ENCODE measurements at places on chromosomes 7 and 10.

DNA sequence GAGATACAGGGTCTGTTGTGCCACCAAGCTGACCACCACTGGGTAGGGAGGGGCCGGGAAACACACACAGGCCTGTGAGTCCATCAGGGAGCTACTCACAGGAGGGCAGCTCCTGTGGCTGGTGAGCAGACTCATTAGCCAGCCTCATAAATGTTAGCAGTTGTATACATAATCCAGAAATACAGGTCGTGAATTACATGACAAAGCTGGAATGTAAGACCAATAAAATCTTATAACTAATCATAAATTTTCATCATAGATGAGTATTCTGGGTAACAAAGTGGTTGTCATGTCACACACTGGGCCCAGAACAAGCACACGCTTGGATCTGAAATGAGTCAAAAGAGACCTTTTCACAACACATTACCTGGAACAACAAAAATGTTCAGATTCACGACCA, 642.6 kb upstream of the AUTS2 start:
- DNase-seq: no peak

GRCh38 chr10:73096041-73096448, 621 bp downstream of the P4HA1 start:
- peak; percentile 70 for DNase-seq

DNA sequence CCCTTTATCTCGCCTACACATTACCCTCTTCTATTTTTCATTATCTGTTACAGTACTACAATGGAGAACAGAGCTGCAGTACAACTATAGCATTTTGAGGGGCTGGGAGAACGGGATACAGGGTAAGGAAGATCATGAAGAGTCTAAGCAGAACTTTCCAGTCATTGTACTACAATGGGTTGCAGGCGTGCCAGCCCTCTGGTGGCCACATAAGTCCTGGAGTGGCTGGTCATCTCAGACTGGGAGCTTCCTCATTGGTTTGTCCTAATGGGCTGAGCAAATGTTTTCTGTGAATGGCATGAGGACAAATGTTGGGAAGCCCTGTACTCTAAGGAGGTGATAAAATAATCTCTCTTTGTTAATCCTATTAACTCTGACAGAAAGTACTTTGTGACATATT, 33.0 kb downstream of the TMEM106B start:
- no peak for DNase-seq

DNA sequence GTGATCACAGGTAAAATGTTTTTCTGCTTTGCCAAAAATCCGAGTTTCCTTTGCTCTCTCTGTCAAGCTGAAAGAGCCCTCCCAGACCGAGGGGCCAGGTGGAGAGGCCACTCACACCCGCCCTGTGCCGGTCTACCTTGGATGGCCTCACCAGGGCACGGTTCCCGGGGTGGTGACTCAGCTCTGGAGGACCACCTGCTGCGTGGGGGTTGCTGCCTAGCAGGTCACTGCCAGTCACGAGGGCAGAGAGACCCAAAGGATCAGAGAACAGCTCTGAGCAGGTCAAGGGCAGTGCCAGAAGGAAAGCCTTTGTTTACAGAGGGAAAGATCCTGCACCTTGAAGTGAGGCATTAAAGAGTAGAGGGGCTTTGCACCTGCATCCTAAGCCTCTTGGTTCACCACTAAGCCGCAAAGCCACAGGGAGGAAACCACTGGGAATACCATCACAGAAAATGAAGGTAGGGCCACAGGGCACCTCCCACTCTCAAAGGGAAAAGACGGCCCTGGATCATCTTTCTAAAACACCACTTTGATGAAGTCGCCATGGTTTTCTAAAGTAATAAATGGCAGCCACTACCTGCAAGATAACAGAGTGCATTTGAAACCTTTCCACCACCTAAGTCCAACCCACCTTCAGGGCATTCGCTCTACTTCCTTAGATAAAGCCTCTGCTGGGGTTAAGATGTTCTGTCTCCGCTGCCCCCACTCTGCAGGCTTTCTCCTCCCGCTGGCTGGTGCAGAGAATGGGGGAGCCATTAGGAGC, 160.3 kb upstream of the KLF14 start:
- no peak for DNase-seq

GRCh38 chr7:83337050-83337449, 174.4 kb upstream of the PCLO start:
- no peak for DNase-seq

DNA sequence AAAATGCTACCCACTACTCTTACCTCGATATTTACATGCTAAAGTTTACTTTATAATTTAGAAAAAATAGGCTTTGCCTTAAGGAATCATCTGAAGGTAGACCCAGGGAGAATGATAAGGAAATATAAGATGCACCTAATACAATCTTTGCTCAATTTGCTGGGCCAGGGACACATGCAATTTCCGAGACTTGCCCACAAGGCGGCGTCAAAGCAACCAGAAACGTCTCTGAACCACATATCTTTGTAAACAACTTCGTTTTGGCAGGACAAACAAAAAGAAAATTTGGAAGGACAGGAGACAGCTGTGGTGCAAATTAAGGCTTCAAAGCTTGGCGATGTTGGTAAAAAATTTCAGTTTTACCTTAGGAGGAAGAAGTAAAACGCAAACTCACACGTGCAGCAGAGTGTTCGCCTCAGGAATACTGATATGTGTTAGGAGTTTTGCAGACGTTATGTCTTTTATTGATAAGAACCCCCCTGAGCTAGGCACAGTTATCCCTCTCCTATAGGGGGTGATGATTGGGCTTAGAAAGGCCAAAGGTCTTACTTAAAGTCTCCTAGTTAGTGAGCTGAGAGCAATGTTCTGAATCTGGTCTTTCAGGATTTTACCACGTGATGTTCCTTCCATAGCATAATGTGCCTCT, 134.3 kb downstream of the PRKCQ start:
- peak; percentile 44 for DNase-seq

DNA sequence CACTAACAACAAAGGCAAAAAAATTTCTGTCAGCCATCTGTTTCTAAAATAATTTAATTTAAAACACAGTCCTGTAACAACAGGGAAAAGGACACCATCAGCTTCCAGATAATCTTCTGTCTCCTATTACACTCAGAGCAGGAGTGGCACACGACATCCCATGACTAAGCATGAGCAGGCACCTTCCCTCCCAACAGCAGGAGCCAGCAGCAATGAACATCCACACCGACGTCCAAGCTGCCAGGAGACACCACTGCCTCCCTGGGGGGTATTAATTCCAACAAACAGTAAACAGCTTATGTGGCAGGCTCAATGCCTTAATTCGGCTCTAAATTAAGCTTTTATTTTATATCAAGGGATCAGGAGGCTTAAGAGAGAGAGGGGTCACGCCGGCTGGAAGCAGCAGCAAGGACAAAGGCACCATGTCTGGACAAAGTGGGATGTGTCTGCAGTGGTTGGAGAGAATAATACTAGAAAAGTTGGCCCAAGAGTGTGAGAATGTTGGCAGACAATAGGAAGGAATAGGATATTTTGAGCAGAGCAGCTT, 45.7 kb downstream of the KIAA1549 start:
- DNase-seq: no peak

GRCh38 chr7:48173756-48174382, 2.6 kb downstream of the ABCA13 start:
- DNase-seq: no peak

DNA sequence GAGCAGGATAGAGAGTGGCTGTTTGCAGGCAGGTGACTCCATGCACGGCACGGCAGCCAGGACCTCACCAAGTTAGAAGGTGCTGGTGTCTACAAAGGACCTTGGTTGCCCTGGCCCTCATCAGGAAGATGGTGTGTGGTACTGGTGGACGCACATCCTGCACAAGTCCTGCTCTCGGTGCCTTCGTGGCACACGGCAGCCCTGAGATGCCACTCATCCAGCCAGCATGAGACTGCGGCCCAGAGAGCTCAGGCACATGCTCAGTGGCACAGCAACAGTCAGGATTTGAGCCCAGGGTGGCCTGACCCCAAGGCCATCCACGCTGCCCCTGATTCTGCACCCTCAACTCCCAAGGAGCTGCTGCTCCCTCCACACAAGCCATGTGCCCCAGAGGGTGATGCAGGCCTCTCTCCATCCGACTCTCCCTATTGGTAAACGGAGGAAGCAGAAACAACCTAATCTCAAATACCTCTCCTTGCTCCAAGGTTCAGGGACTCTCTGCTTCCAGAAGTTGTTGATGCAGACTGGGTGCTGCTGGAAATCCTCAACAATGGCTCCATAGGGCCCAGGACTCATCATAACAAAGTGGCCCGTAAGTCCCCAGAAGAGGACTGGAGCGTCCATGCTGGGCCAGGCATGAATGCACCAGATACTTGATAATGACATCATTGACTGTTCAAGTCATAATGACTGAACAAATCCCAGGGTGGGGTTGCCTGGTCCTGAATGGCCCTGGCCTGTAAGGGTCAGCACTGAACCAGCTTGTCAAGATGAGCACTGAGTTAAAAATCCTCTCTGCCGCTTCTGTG, 93.6 kb downstream of the ARHGAP22 start:
- DNase-seq: no peak

GRCh38 chr10:3538291-3538655, 246.7 kb downstream of the KLF6 start:
- no peak for DNase-seq

GRCh38 chr7:44736896-44737295, 11.8 kb upstream of the ZMIZ2 start:
- no peak for DNase-seq

- no peak for DNase-seq
Observed at GRCh38 chr7:101858437-101859385, 41.3 kb downstream of the CUX1 start.

- DNase-seq: no peak
Observed at GRCh38 chr10:28581916-28582315, 49.0 kb downstream of the WAC start.

- no peak for DNase-seq
Observed at GRCh38 chr7:31066516-31067130, 14.5 kb downstream of the ADCYAP1R1 start.

- no peak for DNase-seq
Observed at GRCh38 chr10:133364645-133365431, 7.0 kb upstream of the FUOM start.

DNA sequence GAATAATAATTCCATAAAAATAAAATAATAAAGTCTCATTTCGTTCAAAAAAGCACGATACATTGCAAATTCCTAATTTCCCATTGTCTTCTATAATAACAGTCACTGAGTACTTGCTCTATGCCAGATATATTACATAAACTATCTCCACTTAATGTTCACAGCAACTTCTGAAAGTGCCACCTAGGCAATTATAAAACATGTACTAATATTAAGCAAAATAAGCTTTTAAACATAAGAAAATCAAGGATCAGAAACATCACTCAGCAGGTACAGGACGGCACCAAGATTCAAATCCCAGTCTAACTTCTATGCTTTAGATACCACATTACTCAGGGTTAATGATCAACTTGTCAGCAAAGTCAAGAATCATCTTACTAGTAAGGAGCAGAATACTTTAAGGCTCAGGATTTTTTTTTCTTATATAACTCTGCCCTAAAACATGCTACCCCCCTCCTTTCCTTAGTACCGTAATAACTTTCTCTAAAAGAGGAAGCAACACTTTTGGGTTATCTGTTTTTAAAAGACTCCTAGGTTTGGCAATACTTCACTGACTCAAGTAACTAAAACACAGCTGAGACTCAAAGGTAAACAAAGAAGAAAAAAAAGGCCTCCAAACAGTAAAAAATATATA, 51.3 kb downstream of the USP6NL start:
- DNase-seq: no peak

GRCh38 chr10:108561649-108562048, 1361.7 kb downstream of the XPNPEP1 start:
- DNase-seq: no peak

DNA sequence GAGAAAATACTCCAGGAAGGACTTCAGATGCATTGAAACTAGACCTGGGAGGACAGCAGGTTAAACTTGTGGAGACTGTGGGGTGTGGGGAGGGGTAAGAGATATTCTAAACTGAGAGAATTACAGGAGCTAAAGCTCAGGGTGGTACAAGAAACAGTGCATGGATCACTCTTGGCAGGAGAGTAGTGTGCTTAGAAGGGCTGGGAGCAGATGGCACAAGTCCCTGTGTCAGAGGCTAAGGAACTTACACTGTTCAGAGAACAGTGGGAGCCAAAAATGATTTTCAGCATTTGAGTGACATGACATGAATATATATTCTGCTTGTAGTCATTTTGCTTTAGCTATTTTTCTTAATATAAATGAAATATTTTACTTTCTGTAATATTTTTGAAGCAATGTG, 36.0 kb upstream of the LAMB1 start:
- DNase-seq: no peak

- DNase-seq: no peak
Observed at GRCh38 chr7:71484380-71484779, 352.4 kb downstream of the GALNT17 start.

GRCh38 chr7:112550468-112551060, 69.8 kb downstream of the LSMEM1 start:
- DNase-seq: no peak

GRCh38 chr7:34841326-34841725, 183.3 kb downstream of the NPSR1 start:
- no peak for DNase-seq

- DNase-seq: no peak
Observed at GRCh38 chr10:61001731-61002122, 57.7 kb upstream of the RHOBTB1 start.

GRCh38 chr7:4268040-4268965, 413.8 kb upstream of the FOXK1 start:
- no peak for DNase-seq

- peak; percentile 90 for DNase-seq
Observed at GRCh38 chr7:2353936-2354185, 766 bp upstream of the EIF3B start.

DNA sequence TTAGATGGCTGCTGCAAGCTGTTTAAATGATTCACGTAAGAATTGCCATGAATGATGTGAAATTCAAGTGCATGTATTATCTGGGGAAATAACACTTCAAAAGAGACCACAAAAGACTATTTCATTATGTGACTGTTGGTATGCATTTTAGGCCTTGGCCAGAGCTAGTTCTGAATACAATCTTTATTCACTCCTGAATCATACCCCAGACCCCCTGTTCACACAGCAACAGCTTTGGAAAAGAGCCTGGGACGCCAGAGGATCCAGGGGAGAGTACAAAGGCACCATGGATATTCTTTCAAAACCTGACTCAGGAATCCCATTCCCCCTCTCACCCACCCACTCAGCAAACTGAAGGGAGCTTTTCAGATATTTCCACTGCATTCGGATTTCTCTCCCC, 377.1 kb upstream of the DPP6 start:
- no peak for DNase-seq

GRCh38 chr7:134669845-134670373, 23.3 kb downstream of the BPGM start:
- peak; percentile 88 for DNase-seq

DNA sequence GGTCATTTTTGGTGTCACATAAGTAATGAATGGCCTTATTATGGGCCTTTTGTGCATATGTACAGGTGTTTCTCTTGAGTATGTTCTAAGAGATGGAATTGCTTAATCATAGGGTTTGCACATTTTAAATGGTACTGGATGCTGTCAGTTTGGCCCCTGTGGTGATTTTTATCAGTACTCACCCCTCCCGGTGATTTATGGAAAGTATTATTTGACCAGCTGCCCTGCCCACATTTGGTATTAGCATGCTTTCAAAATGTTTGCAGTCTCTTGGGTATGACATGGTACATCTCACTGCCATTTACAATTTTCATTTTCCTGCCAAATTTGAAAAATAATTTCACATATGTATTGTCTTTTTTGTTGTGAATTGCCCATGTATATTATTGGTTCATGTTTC, 427.7 kb downstream of the LRMDA start:
- DNase-seq: no peak

- DNase-seq: no peak
Observed at GRCh38 chr10:76916536-76916935, 721.1 kb downstream of the KCNMA1 start.

Measured in CD4-positive, alpha-beta T cell treated with Interleukin-15 for 1 hour (primary cell).